ENCODE measurements at places on chromosomes 3 and 15.

- DNase-seq: peak; percentile 58
These were observed 31.7 kb upstream of the DHX36 start for GRCh38 chr3:154356009-154356408.

DNA sequence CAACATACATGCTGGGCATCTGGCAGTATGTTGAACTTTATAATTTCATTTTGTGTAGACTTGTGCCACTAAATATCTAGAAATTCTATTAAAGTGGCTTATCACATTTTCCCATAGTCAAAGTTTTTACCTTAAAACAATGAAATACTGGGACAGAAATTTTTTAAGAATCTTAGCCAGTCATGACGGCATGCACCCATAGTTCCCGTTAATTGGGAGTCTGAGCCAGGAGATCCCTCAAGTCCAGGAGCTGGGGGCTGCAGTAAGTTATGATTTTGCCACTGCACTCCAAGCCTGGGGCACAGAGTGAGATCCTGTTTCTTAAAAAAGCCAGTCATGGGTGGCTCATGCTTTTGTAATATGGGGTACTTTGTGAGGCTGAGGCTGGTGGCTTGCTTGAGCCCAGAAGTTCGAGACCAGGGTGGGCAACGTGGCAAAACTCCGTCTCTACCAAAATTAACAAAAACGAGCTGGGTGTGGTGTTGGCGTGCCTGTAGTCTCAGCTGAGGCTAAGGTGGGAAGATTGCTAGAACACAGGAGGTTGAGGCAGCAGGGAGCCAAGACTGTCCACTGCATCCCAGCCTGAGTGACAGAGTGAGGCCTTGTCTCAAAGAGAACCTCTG, 3.1 kb downstream of the RPSA start:
- no peak for DNase-seq

DNA sequence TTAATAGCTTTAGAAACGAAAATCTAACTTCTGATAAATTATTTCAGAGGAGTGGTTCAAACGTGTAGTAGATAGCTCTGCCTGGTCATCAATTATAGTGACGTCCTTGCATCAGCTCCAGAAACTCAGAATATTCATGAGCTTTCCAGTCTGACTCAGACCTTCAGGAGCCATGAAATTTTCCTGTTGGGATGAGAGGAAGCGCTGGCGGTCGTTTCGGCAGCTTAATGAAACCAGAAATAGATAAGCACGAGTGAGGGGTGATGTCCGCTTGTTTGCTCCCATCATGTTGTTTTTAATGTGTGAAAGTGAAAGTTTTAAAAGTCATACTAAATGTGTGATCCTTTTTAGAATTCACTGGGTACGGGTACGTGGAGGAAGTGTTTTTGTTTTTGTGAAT, 141.1 kb downstream of the PGPEP1L start:
- DNase-seq: no peak

DNA sequence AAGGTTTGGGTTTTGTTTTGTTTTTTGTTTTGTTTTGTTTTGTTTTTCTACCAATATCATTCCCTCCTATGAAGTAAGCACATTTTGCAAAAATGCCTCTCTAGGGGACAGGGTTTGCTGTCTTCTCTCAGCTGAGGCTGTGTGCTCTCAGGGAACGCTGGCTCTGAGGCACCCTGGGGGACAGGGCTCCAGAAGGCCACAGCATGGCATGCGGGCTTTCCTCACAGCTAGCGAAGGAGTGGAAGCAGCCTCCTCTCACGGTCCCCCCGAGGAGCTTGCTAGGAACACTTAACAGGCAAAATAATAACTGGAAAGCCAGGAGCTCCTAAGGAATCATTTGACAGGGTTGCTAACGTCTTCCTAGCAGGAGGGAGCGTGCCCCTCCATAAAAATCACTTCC, 227.7 kb upstream of the ST8SIA2 start:
- no peak for DNase-seq

GRCh38 chr3:23741036-23741706, 64.6 kb upstream of the UBE2E1 start:
- DNase-seq: peak; percentile 100

- no peak for DNase-seq
These were observed 34.9 kb downstream of the IQGAP1 start for GRCh38 chr15:90422936-90423335.

DNA sequence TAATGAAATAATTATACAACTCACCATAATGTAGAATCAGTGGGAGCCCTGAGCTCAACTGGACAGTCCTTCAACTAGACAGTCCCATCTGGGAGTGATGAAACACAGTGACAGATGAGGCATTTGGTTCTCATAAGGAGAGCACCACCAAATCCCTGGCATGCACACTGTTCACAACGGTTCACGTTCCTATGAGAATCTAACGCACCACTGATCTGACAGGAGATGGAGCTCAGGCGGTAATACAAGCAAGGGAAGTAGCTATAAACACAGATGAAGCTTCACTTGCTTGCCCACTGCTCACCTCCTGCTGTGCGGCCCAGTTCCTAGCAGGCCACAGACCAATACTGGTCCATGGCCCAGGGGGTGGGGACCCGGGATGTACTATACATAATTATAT, 17.0 kb downstream of the PRKAR2A start:
- DNase-seq: no peak

- no peak for DNase-seq
These were observed 14.5 kb downstream of the TIPARP start for GRCh38 chr3:156688632-156689452.

- no peak for DNase-seq
These were observed 337.7 kb downstream of the SLC9A9 start for GRCh38 chr3:143510601-143511000.

GRCh38 chr3:197261164-197261509, 37.3 kb downstream of the DLG1 start:
- DNase-seq: no peak

DNA sequence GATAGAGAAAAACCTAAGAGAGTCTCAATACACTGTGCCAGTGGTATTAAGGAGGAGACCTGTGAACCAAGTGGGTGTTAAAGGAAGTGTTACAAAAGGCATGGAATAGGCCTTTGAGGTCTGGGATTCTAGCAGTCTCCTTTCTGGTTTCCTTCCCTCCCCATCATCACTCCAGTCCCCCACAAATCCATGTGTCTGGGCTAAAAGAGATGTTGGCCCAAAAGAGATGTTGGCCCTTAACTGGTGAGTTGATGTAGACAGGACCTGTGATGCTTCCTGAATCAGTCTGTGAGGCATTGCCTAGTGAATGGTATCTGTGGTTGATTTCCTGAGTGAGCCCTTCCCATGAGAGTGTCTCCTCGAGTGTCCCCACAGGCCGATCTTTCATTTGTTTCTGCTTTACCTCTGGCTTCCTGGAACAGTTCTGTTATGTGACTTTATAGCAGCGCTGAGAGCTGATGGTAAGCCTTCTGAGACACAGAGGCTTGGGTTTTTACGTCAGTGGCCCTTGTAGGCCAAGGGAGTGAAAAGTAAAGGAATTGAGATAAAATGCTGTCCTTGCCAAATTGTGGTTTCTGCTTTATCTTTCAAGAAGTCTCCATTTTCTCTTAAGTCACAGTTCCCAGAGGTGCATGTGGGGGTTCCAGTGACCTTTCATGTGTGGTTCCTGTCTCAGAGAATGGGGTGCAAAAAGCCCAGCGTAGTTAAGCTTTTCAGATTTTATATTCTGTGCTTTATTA, 87.8 kb downstream of the KLHL25 start:
- DNase-seq: no peak

- DNase-seq: no peak
These were observed 17.9 kb upstream of the ADIPOQ start for GRCh38 chr3:186824430-186825139.

- no peak for DNase-seq
These were observed 42.1 kb upstream of the TASOR start for GRCh38 chr3:56725175-56725574.

DNA sequence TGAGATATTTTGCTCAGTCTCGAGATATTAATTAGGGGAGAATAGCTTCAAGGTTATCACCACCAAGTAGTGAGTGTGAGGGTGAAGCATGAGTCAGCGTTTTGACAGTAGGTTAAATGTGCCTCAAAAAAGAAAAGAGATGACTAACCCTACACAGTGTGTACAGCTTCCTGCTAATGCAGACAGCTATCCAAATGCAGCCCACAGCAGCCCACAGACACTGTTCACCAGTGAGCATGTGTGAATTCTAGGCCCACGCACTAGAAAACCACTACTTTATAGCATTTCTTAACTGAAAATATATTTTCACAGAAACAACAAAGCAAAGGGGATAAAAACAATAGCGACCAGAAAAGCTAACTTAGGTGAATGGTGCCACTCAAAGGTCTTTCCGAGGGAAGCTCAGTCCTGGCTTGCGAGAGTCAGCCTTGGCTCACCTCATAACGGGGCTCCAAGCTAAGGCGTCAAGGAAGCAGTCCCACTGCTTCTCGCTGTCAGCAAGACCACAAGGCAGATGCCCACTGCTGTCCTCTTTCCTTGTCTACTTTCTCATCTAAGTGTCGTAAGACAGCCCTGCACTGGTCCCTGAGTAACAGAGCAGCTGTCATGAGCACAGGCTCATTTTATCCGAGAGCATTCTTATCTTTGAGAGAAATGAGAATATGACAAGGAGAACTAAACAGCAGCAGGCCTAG, 47.6 kb downstream of the TXNRD3 start:
- peak; percentile 43 for DNase-seq

GRCh38 chr15:89034305-89034704, 54.0 kb upstream of the ABHD2 start:
- peak; percentile 60 for DNase-seq

- no peak for DNase-seq
These were observed 424.4 kb downstream of the C3orf38 start for GRCh38 chr3:88574146-88574545.

DNA sequence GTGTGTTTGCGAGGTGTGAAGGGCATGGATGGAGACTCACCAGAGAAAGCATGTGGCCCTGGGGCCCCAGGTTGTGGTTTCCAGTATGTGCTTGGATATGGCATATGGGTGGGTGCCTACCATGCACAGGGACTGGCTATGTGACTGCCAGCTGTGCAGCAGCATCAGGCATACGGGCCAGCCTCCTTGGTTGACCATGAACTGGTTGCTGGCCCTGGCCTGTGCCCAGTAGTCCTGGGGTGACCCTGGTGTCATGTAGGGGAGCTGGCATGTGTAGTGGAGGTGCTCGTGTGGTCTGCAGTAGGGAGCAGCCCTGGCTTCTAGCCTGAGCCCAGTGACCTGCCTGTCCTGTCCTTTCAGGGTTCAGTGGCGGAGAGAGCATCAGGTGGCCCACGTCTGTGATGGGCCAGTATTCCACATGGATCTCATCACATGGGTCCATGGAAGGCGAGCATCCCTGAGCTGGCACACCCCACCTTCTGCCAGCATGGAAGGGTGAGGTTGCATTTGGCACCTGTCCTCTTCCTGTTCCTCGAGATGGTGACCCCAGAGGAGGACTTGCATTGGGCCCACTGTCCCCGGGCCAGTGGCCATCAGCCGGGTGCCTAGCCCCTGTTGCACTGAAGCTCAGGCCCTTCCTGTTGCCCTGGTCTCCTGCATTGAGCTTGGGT, 228.9 kb downstream of the SNRPN start:
- no peak for DNase-seq

- no peak for DNase-seq
These were observed 106.1 kb downstream of the RFTN1 start for GRCh38 chr3:16407366-16407765.

DNA sequence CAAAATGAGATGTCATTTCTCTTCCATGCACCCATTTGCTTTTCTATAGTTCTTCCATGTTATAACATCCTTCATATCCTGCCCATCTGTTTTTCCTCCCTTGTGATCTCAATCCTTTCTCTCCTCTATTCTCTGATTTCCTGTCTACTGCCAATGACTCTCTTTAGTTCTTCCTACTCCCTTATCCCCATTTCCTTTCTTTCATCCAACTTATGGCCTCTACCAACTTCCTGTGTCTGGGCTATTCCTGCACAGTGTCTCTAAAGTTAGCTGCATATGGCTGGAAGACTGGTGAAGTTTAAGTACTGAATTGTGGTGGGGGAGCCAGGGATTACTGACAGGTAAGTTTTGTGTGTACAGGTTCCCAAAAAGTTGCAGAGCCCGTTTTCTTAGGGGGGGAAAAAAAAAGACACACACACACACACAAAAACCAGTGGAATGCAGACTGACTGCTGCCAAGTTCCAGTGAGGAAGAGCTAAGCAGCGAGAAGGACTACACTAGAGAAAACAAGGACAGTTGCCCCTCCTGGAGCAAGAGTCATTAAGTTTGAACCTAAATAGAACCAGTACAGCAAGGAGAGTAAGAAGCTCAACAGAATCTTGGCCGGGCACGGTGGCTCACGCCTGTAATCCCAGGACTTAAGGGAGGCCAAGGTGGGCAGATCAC, 28.8 kb downstream of the XRN1 start:
- DNase-seq: no peak

DNA sequence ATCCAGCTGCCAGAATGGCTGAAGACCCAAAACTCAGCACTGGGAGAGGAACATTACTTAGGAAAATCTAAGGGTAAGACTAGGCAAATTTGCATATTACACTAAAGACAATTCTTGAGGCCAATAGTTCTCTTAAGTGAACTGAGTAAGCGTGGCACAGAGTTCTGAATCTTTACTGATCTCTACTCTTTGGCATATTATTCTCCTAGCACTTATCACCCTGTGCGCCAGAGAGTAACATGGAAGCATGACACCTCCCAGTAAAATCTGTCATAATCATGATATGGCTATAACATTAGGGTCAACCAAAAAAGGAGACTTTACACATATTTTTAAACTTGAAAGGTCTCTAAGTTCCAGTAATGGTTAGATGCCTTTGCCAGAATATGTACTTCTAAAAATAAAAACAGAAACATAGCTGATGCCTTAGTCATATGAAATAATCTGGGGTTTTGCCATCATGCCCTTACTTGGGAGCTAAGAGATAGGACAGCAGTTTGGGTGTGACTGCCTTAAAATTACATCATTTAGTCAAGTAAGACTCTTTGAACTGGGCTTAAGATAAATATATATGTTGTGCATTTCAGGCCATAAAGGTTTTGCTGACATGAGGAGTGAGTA, 290.5 kb downstream of the PLCL2 start:
- DNase-seq: peak; percentile 68

Measured in PC-3 (cell line).